CD8-positive, alpha-beta memory T cell (primary cell): ENCODE measurements at places on chromosomes 2 and 18. TPM values are rescaled to one million over a fixed set of nuclear protein-coding genes. Genes with fewer than 3 reads are reported as not detected.

The CASP10 gene
- 7.3 TPM for total RNA-seq

DNA sequence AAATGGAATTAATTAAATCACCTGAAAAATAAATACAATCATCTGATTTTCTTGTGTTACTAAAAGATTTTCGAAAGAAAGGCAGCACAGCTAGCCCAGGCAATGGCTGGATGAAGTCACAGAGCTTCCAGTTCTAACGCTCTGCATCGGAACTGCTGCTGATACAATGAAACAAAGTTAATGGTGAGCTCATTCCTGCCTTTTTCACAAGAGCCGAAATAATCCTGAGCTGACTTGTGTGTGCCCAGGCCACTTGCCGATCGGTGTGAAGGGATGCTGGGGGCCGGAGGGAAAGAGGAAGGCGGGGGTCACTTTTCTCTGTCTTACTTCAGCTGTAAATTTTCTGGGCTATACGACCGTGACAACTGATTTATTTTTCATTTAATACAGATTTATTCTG, 149.5 kb downstream of the INO80D start:
- no peaks in the 10 kb centered on the region for H3K27me3 ChIP-seq
- no peak overlapping the region for H3K27ac ChIP-seq
- DNase-seq = no peak
- no peaks in the 10 kb centered on the region for H3K4me1 ChIP-seq
- H3K36me3 ChIP-seq = no peaks in the 10 kb centered on the region

- H3K4me3 ChIP-seq = peak overlapping the region; percentile 54
- DNase-seq = no peak
- H3K27me3 ChIP-seq = no peaks in the 10 kb centered on the region
These were observed 818 bp upstream of the IKZF2 start for GRCh38 chr2:213152065-213152794.

GRCh38 chr2:237483018-237483731, 3.9 kb upstream of the MLPH start:
- no peak for DNase-seq
- H3K27ac ChIP-seq = no peak overlapping the region
- no peaks in the 10 kb centered on the region for H3K36me3 ChIP-seq
- peaks cover 4% of the 10 kb centered on the region for H3K27me3 ChIP-seq

The SP9 gene
- not detected for total RNA-seq

The FBXO48 gene
- total RNA-seq = 1.6 TPM

The ANKRD36C gene
- 29.8 TPM for total RNA-seq

GRCh38 chr18:39751161-39751560, 2185.6 kb upstream of the CELF4 start:
- no peak overlapping the region for H3K27ac ChIP-seq
- no peaks in the 10 kb centered on the region for H3K4me1 ChIP-seq
- DNase-seq = no peak
- no peak overlapping the region for H3K4me3 ChIP-seq

GRCh38 chr2:188788621-188789020, 185.6 kb upstream of the COL3A1 start:
- no peaks in the 10 kb centered on the region for H3K27me3 ChIP-seq
- no peak overlapping the region for H3K4me3 ChIP-seq
- no peaks in the 10 kb centered on the region for H3K4me1 ChIP-seq

DNA sequence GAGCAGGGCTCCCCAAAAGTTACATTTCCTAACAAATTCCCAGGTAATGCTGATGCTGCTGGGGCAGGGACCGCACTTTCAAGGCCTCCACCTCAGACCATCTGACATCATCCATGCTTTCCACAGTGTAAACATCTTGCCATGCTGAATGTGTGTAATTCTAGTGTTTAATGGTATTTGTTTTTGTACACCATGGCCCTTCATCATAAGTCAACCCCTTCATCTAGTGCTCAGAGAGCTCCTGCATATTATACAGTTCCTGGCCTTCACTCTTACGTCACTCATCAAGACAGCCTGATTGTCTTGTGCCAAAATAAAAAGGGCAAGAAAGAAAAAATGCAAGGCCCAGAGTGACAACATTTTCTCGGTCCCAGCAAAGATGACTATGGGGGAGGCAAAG, 77.5 kb upstream of the ZFP36L2 start:
- H3K27ac ChIP-seq = no peak overlapping the region
- no peaks in the 10 kb centered on the region for H3K4me1 ChIP-seq
- no peak overlapping the region for H3K4me3 ChIP-seq
- no peaks in the 10 kb centered on the region for H3K36me3 ChIP-seq
- H3K27me3 ChIP-seq = no peaks in the 10 kb centered on the region
